ENCODE measurements at places on chromosomes 3 and 15.

- DNase-seq: no peak
Observed at GRCh38 chr3:37730825-37731224, 130.9 kb upstream of the CTDSPL start.

- no peak for DNase-seq
Observed at GRCh38 chr3:179309225-179310078, 13.4 kb upstream of the ZNF639 start.

DNA sequence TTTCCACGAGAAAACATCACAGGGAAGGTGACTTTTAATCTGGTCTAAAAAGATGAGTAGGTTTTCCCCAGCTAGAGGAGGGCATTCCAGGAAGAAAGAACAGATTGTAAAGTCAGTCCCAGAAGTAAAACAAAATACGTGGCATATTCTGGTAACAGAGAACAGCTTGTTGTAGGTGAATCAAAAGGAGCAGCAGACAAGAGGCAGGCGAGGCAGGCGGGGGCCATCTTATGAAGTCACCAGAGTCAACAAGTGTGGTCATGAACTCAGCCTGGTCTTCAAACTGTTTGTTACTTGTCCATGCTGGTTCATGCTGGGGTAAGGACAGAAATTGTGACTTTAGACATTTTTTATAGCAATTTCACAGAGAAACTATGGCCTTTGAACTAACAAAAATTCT lies 4.0 kb upstream of the POPDC2 start:
- no peak for DNase-seq

GRCh38 chr3:154188437-154188836 lies 67.2 kb downstream of the ARHGEF26 start:
- DNase-seq: no peak

DNA sequence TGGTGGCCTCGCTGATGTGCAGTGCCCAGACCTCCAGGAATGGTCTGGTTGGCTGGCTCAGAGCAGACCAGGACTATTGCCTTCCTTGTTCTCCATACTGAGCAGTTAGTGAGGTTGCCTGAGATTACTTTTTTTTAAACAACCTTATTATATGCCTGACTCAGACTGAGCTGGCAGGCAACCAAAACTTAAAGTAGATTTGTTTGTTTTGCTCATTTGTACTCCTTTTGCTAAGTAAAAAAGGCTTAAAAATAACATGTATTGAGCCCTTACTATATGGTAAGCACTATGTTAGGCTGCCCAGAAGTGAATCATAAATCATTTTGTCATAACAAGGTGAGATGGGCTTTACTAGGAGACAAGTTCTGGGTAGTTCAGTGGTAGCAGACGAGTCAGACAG lies 92.4 kb downstream of the GHSR start:
- no peak for DNase-seq

DNA sequence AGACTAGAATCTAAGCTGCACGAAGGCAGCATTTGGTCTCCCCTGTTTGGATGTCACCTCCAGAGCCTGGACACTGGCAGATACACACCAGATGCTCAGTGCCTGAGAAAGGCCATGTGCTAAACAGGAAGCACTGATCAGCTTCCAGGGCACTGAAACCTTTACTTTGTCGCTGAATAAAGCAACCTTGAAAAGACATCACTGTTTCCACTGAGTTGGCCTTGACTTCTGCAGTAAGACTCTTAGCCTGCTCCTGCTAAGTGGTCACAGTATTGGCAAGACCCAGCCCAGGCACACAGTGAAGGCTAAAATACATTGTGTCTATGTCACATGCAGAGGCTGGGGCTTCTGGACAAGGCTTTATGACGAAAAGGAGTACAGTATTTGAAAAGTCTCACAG lies 104.3 kb upstream of the ICE2 start:
- DNase-seq: no peak

GRCh38 chr3:82002491-82002890 lies 241.0 kb upstream of the GBE1 start:
- DNase-seq: no peak

DNA sequence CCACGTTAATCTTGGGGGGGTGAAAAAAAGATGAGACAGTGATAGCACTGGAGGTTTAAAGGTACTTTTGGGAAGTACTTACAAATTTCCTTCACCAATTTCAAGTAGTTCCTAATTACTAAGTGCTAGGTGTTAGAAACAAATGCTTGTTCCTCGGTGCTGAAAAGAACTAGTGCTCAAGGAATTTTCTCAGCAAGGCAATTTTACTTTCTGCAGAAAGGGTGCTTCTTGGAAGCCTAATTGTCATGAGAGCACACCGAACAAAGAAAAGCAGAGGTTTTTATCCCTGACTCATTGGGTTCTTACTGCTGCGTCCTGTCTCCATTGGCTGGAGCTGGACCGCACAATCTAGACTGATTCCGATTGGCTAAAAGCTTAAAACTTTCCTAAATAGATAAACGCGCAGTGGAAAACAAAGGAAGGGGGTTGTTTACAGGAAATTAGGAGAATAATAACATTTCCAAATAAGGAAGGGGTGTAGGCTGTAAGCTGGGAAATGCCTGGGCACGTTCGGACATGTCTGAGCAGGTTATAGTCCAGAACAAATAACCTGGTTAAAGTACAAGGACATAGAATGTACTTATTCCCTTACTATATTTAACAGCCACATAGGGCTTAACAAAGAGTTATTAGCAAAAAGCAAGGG lies 49.6 kb downstream of the CHD2 start:
- peak; percentile 22 for DNase-seq

- no peak for DNase-seq
Observed at GRCh38 chr3:102483556-102483955, 48.7 kb downstream of the ZPLD1 start.

DNA sequence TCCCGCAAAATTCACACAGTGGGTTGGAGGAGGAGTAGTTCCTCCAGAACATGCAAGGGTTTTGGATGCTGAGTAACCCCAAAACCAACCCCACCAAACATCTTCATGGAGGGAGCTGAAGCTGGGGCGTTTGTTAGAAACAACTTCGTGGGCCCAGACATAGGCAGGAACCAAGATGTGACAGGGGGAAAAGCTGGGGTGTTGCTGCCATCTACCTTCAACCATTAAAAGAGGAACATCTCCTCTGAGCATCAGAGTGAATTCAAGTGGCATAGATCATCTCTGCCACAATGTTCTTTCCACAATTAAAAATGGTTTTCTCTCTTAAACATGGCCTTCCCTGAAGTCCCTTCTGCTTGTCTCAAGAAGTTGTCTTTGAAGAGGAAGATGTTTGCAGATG lies 20.5 kb downstream of the SIDT1 start:
- DNase-seq: peak; percentile 16

DNA sequence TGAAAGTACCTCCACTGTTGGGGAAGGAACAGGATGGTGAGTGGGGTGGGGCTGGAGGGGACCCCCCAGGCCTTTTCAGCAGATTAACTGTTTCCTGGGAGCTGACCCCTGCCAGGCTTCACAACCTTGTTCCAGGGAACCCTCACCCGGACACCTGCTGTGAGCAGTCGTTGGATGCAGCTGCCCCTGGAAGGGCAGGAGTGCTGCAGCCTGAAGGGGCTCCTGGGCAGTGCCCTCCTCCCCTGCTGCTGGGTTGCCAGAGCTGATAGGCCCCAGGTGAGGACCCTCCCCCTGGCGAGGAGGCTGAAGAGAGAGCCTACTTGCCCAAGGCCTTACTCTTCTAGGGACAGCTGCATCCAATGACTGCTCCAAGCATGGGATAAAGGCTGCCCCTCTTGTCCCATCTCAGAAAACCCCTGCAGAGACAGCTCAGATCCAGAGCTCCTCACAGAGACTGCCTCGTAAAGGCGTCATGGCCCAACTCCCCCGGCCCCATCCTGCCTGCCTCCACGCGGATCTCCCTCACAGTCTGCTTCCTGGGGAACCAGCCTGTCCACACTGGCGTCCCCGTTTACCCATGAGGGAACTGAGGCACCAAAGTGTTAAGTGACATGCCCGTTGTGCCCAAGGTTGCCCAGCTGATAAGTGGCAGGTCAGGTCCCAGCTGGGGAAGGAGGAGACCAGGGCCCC lies 193.4 kb upstream of the LINGO1 start:
- peak; percentile 58 for DNase-seq

GRCh38 chr15:44727485-44728231 lies 8.7 kb upstream of the TRIM69 start:
- DNase-seq: no peak

DNA sequence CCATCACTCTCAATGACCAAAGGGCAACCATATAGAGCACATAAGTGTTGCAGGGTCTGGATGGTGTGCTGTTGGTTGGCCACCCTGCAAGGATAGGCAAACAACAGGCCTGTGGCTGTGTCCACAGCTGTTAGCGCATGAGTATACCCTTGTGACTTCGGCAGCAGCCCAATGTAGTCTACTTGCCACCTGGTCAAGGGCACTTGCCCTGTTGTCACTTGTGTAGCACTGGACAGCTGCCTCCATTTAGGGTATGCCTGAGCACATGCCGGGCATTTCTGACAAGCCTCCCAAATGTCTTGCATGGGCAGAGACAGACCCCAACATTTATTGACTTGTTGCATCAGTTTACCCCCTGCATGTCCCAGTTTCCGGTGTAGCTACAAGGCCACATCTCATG lies 12.8 kb downstream of the CCRL2 start:
- no peak for DNase-seq

DNA sequence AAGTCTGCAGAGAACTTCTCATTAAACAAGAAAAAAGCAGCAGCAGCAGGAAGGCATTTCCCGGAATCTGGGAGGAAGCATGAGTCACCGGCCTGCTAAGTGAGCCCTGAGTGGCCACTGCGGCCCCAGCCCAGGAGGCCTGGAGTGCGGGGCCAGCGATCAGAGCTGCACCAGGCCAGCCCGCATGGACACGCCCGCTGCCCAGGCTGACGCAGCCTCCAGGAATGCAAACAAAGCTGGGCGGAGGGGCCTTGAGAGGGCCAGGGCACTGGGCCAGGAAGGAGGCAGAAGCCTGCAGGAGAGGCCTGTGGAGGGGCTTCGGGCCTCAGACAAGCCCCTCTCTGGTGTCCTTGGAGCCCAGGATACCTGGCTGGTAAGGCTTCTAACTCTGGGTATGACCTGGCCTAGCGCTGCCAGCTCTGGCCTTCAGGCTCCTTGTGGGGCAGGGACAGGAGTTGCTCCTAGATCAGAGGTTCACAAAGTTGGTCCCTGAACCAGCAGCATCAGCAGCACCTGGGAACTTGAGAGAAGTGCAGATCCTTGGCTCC lies 101.2 kb downstream of the SMAD6 start:
- peak; percentile 96 for DNase-seq

- DNase-seq: no peak
Observed at GRCh38 chr15:68429691-68430470, 2.1 kb downstream of the ITGA11 start.

DNA sequence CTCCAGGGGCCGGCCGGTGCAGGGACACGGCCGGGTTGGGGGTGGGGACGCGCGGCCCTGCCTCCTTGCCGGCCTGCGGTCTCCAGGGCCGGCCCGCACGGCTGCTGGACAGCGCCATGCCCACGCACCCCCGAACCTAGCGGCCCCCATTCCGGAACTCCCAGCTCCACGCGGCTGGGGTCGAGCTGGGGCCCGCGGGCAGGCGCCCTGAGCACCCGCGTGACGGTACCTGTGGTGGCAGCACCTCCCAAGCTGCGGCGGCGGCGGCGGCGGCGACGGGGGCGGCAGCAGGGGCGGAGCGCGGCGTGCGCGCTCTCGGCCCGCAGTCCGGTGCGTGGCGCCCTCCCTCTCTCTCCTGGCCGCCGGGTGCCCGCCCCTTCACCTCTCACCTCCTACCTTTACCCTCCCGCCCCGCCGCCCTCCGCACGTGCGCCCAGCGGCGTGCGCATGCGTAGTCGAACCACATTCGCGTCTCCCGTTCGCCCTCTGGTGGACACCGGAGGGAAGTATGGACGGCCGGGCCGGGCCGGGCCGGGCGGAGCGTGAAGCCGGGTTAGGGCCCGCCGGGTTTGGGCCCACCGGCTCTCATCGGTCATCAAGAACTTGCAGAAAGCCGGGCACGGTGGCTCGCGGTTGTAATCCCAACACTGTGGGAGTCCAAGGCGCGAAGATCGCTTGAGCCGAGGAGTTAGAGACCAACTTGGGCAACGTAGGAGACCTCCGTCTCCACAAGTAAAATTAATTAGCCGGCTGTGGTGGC lies at the start of gene SCAP:
Gene SCAP, minus strand, starts transcription at position 372 of the 760 bp plus-strand sequence. CDS start 32,948 bp downstream, outside the sequence.
- peak; percentile 93 for DNase-seq

DNA sequence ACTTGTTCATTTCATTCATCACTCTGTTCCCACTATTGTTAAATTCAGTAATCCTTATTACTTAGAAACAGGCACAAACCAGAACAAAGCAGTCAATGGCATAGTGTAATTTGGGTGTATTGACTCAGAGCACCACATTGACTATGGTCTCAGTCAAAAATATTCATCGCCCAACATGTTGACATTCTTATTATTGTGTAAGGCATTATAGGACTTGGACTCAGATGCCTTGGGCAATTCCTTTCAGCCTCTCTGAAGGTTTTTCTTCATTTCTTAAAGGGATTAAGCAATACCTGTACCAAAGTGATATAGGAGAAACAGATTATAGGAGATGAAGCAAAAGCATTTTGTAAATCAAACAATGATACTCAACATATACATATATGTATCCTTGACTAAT lies 114.7 kb upstream of the BHLHE40 start:
- DNase-seq: no peak

DNA sequence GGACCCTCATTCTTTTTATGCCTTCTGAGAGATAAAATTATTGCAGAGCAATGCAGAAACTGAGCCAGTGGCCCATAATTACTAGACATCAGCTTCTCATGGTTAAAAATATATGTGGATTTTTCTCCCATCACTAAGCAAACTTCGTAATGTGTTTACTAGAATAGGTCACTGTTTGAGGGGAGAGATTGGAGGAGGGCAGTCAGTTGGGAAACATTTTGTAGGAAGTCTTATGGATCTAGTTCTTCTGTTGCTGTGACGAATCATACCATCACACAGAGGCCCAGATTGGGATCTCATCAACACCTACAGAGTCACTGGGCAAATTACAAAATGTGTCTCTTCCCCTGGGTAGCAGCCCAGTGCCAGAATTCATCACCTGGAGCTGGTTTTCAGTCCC lies 81.4 kb downstream of the PDE8A start:
- DNase-seq: no peak

DNA sequence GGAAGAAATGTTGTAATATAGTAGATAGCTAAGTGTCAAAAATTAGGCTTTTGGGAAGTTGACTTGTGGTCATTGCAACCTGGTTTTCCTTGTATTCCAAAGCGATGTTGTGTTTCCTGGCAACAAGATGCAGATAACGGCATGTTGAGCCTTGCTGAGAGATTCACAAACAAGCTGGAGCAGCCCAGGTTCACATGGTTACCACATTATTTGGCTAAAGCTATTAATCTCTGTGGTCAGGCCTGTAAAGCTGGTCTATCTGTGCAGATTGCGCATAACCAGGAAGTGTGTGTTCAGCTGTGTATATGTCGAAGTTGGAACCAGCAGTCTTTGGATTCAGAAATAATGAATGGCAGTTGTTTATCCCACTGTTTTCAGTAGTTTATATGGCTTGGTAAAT lies 6.6 kb downstream of the TIPARP start:
- DNase-seq: peak; percentile 97

Data from mesendoderm (in vitro differentiated cells).